Ovary (tissue), 10 donors: ENCODE measurements at places on chromosomes 3 and 15. TPM values are rescaled to one million over a fixed set of nuclear protein-coding genes. Genes with fewer than 3 reads are reported as not detected.

The ERICH6 gene
- total RNA-seq = 0.51 TPM

GRCh38 chr3:172707967-172708366 is 2.9 kb downstream of the NCEH1 start:
- peaks cover 3% of the 10 kb centered on the region for H3K4me1 ChIP-seq
- no peak for DNase-seq
- no peak overlapping the region for H3K4me3 ChIP-seq
- no peaks in the 10 kb centered on the region for H3K27me3 ChIP-seq

DNA sequence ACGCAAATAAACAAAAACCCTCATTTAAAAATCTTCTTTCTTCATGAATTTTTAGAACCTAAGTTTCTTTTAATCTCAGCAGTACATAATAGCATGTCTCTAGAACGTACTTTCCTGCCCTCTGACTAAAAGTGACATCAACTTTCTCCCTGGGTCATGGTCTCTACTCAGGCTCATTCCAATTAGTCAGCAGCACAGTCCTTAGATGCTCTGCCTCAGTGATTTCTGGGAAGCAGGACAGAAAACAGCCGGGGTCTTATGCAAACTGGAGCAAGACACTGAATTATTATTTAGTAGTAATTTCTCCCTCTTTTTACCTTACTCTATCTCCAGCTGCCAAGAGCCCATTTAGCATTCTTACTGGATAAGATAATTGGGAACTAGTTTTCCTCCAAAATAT is 365.2 kb downstream of the TUSC7 start:
- H3K27me3 ChIP-seq = no peaks in the 10 kb centered on the region
- H3K4me3 ChIP-seq = no peak overlapping the region
- no peaks in the 10 kb centered on the region for H3K4me1 ChIP-seq
- DNase-seq = no peak
- no peak overlapping the region for H3K27ac ChIP-seq

- no peak overlapping the region for H3K4me3 ChIP-seq
- H3K4me1 ChIP-seq = no peaks in the 10 kb centered on the region
- H3K27ac ChIP-seq = no peak overlapping the region
Observed at GRCh38 chr3:94117729-94118128, 54.9 kb downstream of the NSUN3 start.
